Testis (tissue), 5 donors: ENCODE measurements at places on chromosomes 13 and 19.
A peak's percentile ranks its signal among the peaks of the same experiment; 100 is the strongest.

DNA sequence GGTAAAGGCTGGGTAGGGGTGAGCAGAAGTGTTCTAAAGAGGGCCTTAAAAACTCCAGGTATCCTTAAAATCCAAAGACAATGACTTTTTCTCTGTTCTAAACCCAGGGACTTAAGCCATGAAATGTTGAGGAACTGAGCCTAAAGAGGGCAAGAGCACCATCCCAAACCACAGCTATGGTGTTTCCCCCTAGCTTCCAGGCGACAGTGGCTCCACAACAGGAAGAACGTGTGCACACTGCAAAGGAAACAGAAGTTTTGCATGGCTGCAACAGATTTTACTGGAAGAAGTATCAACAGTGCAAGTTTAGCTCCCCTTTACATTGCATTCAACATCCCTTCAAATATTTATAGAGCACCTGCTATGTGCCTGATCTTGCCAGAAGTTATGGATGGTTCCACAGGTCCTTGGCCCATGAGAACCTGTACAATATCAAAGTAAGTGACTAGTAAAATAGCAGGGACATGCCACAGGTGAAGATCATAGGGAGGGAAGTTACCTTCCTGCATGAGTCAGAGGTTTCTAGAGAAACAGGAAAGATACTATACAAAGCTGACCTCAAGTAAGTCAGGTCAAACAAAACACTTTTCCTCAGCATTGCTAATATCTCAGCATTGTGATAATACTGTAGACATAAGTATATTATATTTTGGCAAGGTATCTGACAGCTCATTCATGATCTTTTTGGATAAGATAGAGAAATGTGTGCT, 8.4 kb upstream of the KCTD12 start:
- DNase-seq: no peak

DNA sequence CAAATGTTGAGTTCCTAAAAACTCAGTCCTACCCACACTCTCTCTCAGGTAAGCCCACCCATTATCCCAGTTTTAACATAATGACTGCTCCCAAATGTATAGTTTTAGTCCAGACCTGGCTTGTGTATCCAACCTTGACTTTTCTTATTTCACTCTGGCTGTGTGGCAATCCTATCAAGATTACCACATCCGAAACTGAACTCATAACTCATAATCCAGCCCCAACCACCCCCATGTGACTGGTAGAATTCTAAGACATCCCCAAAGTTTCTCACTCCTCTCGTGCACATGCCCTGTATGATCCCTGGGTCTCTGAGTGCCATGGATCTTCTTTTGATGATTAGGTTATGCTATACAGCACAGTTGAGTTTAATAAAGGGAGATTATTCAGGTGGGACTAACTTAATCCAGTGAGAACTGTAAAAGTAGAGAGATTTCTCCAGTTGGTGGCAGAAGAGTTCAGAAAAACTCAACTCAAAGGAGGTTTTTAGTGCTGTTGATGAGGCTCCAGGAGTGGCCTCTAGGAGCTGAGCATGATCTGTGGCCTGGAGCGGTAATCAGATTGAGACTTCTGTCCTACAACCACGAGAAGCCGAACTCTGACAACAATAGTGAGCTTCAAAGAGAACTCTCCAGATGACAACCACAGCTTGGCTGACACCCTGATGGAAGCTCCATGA, 413.4 kb downstream of the ZNF536 start:
- DNase-seq: peak; percentile 25

GRCh38 chr13:109569958-109570711, 216.2 kb downstream of the IRS2 start:
- no peak for DNase-seq

GRCh38 chr13:98792785-98793495, 40.5 kb upstream of the SLC15A1 start:
- DNase-seq: no peak

GRCh38 chr19:46861691-46862502, 1.1 kb downstream of the ARHGAP35 start:
- DNase-seq: no peak

DNA sequence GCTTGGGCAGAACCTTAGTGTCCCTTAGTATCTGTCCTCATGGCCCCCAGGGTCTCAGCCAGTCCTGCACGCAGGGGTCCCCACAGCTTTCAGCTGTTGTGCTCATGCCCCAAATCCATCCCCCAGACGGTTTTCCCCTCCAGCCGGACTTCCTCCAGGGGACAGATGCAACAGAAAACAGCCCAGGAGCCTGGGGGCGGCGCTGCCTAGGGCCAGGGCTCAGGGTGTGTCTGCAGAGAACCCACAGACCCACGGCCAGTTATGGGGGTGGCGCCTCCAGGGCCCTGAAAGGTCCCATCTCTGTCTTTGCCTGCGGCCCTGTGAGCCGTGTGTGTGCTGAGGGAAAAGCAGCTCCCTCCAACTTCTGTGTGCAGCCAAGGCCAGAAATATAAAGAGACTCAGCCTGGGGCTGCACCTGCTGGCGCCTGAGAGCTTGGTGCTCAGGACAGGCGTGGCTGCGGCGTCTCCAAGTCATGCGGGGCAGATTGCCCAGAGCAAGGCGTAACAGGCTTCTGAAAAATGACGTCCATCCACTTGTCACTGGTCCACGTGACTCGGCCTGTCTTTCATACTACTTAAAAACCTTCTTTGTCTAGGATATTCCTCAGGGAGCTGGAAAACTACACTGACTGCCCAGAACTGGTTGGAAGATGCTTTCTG, 22.1 kb upstream of the F7 start:
- DNase-seq: no peak

DNA sequence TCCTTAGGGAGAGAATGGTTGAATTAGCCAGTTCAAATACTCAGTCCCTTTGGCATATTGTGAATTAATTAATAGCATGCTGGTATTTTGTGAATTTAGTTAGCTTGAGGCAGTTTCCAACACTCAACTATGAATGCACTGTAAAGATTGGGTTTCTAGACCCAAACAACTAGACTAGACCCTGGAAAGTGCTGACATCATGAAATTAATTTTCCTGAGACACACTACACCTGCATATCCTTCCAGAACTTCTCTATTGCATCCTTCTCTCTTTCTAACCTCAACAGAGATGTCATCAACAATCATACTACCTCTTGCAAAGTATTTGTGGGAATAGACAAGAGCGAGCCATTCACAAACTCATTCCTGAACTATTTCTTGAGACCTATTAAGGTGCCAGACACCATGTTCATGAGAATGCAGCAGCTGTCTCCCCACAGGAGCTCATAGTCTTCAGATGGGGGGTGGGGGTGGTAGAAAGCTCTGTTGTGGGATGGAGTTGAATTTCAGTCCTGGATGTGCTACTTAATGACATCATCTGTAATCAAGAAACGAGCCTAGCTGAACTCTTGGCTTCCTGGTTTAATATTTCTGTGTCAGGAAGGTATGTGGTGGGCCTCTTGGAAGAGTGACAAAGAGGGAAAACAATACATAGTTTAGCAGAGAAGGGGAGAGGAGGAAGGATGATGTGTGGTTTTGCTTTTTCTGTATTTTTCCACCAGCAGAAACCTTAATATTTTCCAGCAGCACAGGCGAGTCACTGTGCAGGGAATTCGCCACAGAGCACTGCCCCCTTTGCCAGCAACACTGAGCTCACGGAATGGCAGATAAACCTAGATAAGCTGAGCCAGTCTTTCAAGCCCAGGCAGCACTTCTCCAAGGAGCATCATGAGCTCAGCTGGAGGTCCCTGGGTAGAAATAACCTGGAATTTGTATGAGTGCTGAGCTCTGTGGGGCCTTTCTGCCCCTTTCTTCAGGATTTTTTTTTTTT, 53.1 kb upstream of the CYSLTR2 start:
- DNase-seq: peak; percentile 62

DNA sequence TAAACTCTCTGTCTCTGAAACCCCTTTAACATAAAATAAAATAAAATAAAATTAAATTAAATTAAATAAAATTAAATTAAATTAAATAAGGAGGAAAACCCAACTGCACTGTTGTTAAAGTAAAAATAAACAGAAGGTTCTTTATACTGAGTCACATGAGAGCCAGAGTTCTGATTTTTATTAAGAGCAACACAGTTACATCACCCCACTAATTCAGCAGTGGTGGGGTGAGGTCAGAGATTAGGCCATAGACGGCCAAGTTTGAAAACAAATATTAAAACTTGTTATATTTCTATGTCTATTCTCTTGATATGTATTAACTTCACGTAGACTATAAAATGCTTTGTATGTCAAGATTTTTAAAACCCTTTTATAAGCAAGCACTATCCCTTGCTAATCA, 59.5 kb downstream of the MYCBP2 start:
- no peak for DNase-seq

GRCh38 chr19:33859016-33859415, 62.3 kb downstream of the KCTD15 start:
- no peak for DNase-seq

GRCh38 chr13:97478247-97478646, 44.3 kb downstream of the RAP2A start:
- no peak for DNase-seq

GRCh38 chr19:38402623-38402966, 298 bp upstream of the FAM98C start:
- no peak for DNase-seq

GRCh38 chr19:53981376-53981951, 10.0 kb upstream of the CACNG6 start:
- DNase-seq: no peak

- DNase-seq: no peak
Measured at GRCh38 chr19:30968210-30968609, 381.0 kb downstream of the TSHZ3 start.
